GDM1 (cell line): ENCODE measurements at places on chromosomes 1 and 21.

GRCh38 chr1:238681021-238681420 is 705.3 kb upstream of the CHRM3 start:
- DNase-seq, result no peak

GRCh38 chr1:38997034-38997900 is 6.2 kb downstream of the AKIRIN1 start:
- DNase-seq, result no peak

GRCh38 chr21:31708541-31708940 is 23.4 kb downstream of the SCAF4 start:
- DNase-seq, result no peak

- no peak for DNase-seq
Measured at GRCh38 chr1:10101929-10102328, 69.2 kb downstream of the UBE4B start.
